ENCODE measurements at places on chromosomes 5 and 9.

DNA sequence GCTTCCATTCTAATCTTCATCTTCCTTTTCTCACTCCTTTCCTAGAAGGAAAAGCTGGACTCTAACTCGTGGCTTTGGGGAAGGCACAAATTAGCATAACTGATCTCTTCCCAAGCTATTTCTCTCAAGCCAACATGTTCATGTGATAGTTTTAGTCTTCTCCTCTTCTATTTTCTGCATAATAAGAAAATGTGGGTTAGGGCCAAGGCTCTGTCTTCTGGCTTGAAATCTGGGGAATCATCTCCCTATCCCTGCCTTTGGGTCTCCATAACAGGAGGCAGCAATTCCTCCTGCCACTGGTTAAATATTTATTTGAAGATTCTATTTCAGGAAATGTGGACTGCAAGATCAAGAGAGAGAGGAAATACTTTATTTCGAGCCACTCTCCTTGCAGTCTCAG, 1669.6 kb downstream of the MAT2B start:
- DNase-seq: no peak

GRCh38 chr5:106085136-106085535, 1585.6 kb downstream of the EFNA5 start:
- no peak for DNase-seq

- DNase-seq: no peak
These were observed 96.1 kb downstream of the OTULIN start for GRCh38 chr5:14760548-14761002.

DNA sequence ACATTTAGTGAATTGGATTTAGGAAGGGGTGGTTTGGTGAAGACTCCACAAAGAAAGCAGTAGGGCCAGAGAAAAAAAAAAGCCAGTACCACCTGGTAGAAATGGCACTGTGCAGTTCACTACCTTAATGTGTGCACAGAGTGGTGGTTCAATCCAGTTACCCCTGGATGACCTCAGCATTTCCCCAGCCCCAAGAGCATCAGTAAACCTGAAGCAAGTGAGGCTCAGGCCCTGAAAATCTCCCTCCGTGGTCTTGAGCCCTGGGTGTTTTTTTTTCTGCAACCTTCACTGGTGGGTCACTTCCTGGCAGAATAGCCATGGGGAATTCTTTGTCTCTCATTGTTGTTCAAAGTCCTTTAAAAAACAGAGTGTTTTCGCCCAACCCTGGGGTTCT, 202.9 kb downstream of the GADD45G start:
- DNase-seq: no peak

GRCh38 chr9:68749579-68750159, 44.6 kb downstream of the PIP5K1B start:
- no peak for DNase-seq

GRCh38 chr9:109506097-109506712, 8.1 kb upstream of the PTPN3 start:
- no peak for DNase-seq

DNA sequence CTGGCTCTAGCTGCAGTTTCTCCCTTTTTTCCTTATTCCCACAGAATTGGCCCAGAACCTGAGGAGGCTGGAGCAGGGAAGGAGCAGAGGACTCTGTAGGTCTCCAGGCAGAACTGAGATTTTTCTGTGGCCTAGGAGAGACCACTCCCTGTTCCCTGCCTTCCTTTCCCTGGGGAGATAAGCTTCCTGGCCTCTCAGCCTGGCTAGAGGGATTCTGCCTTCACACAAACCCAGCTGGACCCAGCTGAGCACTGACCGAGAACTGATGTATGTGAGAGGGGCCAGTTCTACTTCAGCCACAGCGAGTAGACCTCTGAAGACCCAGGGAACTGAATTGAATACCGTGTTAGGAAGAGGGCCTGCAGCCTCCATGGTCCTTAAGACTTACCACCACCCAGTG, 48.0 kb downstream of the RUSC2 start:
- DNase-seq: no peak

DNA sequence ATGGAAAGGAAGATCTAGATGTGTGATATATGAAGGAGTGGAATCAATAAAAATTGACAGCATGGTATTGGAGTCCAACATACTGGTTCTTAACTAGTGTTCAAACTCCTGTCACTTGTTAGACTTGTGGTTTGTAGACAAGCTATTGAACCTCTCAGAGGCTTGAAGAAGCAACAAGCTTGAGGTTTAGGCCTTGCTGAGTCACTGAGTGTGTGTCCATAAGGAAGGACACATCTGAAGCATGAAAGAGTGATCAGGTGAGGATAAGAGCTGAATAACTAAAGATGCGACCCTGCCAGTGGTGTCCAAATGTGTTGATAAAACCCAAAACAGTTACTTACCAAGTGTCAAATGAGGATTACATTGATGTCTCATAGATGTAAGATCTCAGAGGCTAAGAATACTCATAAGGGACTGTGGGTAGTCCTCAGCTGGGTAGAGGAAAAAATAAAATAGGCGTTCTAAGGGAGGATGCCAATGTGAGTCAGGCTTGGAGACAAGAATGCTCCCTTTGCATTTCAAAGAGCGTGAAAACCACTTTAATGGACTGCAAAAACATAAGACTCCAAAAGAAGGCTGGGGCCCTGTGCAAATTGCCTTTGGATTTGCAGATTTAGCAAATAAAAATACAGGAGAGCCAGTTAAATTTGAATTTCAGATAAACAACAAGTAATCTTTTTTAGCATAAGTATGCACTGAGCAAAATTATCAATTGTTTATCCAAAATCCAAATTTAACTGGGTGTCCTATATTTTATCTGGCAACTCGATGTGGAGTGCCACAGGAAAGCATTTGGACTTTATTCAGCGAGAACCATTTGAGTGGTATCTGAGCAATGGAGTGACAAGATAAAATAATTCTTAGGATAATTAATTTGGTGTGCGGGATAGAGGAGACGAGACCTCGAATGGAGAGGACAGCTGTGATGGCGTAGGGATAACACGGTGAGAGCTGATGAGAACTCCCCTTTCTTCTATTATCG, 757.3 kb upstream of the WWC1 start:
- no peak for DNase-seq

DNA sequence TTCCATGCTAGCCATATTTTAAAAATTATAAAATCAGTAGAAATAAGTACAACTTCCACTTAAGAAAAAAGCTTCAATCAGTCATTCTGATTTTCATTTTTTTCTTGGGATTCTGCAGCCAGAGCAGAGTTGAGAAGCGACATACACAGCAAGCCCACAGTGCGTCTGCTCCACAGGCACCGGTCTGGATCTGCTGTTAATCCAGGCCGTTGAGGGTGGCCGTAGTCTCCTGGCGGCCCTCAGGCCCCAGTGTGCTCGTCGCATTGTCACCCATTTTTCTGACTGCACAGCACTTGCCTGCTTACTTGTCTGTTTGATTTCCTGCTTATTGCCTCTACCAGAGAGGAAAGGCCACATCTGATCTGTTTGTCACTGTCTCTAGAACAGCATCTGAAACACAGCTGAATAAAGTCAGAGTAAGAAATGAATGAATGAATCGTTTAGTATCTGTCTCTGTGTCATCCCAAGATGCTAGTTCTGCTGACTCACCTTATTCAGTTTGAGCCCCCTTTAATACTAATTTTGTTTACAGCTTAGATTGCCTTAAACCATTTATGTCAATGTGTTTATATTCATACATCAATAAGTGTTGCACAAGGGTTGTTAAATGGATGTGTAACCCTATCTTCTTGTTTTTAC, 11.6 kb upstream of the ASPN start:
- no peak for DNase-seq

DNA sequence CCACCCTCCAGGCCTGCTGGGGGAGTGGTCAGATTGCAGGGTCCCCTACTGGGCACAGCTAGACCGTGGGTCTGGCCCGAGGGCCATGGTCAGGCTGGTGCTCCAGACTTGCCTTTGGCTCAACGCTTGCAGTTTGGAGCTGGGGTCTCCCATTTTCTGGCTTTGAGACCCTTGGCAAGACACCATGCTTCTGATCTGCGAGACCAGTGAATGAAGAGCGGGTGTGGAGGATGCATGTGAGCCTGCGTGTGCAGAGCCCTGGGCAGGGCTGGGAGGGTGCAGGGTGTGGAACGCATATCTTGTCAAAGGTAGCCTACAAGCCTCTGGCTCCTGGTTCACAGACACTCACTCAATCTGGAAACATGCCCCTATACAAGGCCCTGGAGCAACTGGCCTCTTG, 6.1 kb upstream of the MRNIP start:
- DNase-seq: no peak

- no peak for DNase-seq
These were observed 85.9 kb upstream of the PARP8 start for GRCh38 chr5:50580506-50580905.

DNA sequence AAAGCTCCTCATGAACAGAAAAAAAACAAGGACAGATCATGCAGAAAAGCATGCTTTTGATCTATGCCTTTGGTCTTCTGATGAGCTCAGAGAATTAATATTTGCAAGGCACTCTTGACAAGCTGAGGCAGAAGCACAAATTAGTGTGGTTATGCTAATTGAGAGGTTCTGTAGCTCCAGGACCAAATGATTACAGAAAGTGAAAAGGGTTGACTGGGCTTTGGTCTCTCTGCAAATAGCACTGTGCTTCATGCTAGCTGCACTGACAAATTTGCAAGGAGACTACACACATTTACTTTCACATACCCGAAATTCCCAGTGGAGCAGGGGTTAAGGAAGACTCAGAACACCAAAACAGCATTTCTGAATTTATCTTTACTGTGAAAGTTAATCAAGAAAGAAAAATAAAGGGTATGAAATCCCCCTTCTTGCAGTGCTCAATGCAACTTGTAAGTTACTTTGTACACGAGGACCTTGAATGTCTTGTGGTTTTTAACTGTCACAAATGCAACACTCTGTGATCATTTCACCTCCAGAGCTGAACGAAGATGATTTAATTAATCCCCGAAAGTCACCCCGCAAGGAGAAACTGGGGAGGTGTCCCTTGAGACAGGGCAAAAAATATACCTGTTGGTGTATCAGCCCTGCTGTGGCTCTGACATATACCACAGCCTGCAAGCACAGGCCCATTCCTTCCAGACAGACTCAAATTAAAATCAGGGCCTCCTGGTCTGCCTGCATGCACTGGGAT, 11.9 kb downstream of the RAPGEF1 start:
- DNase-seq: no peak

GRCh38 chr9:126498331-126498730, 115.4 kb upstream of the LMX1B start:
- no peak for DNase-seq

DNA sequence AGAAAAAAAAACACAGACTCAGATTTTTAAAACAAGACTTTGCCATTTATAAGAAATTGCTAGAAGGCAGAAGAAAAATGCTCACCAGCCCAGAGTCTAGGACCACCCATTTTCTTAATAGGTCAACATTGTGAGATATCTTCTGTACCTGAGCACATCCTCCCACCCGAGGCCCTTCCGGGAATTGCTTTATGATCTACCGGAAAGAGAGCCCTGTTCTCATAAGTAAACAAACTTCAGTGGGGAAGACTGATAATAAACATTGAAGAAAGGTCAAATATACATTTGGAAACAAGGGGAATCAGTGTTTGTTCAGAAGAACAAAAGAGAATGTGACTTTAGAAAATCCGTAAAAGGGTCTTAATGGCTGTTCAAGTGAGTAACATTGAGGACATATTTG, 44.4 kb downstream of the PRKACG start:
- DNase-seq: no peak

DNA sequence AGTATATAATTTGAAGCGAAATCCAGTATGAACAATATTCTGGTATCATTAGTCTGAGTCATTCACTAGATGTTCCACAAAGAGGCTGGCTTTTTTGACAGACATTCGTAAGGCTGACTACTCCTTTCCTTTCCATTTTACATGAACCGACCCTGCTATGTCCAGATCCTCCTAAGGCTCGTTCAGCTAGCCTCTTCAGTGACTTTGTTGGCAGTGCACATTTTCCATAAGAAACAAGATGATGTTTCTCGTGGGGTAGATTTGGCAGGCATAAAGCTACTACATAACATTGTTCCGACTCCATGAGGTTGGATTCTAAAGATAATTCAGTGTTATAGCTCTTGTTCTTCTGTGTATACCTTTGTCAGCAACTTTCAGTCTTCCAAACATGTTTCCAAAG, 49.0 kb downstream of the ZNF462 start:
- DNase-seq: no peak

GRCh38 chr9:2557693-2558092, 63.9 kb upstream of the VLDLR start:
- DNase-seq: no peak

DNA sequence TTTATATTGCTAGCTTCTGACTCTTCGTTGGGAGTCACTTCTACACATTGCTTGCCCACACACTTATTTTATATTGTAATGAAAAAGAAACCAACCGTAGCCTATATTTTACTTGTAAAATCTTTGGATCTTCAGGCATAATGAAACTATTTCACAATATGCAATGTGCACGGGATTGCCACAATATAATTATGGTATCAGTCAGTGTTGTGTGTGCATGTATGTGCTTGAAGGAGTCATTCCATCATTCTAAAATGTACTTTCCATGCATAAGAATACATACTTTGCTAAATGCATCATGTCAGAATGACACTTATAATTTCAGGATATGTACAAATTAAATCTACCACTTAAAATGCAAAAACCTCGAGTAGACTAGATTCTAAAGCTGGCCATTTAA, 64.0 kb upstream of the TLE4 start:
- DNase-seq: no peak

GRCh38 chr5:161311965-161312364, 234.6 kb downstream of the GABRB2 start:
- no peak for DNase-seq

DNA sequence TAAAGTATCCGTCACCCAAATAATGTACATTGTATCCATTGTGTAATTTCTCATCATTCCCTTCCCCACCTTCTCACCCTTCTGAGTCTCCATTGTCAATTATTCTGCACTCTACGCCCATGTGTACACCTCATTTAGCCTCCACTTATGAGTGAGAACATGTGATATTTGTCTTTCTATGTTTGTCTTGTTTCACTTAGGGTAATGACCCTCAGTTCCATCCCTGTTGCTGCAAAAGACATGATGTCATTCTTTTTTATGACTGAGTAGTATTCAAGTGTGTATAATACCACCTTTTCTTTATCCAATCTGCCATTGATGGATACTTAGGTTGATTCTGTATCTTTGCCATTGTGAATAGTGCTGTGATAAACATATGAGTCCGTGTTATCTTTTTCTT, 4.9 kb upstream of the SPATA31C2 start:
- no peak for DNase-seq

DNA sequence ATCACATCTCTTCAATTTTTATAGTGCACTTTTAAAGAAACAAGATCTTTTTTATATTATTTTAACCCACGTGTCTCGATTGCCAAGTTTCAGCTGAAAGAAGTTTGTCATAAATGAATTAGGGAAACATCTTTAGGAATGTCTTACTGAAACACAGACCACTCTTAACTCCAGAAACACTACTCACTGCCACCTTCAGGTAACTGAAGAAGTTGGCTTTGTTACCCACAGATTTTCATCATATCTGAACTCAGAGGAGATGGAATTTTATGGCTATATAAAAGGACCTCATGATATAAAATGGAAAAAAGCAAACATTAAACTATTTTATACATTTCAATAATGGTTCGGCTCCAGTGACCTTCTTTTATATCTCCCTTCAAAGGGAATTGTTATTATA, 158.0 kb downstream of the SEMA5A start:
- DNase-seq: no peak

Measured in stimulated activated CD8-positive, alpha-beta memory T cell treated with anti-CD3 and anti-CD28 coated beads, Interleukin-4, amount 100 ng/mL, for 4 hours (primary cell).